ENCODE measurements at places on chromosomes 7 and 10. TPM values are rescaled to one million over a fixed set of nuclear protein-coding genes. Genes with fewer than 3 reads are reported as not detected.

- peak; percentile 83 for DNase-seq
These were observed 996 bp downstream of the ADAM12 start for GRCh38 chr10:126387041-126387921.

The RNF32 gene
- 2.0 TPM for polyA plus RNA-seq

- DNase-seq = no peak
These were observed 43.5 kb downstream of the KMT2C start for GRCh38 chr7:152392254-152392653.

DNA sequence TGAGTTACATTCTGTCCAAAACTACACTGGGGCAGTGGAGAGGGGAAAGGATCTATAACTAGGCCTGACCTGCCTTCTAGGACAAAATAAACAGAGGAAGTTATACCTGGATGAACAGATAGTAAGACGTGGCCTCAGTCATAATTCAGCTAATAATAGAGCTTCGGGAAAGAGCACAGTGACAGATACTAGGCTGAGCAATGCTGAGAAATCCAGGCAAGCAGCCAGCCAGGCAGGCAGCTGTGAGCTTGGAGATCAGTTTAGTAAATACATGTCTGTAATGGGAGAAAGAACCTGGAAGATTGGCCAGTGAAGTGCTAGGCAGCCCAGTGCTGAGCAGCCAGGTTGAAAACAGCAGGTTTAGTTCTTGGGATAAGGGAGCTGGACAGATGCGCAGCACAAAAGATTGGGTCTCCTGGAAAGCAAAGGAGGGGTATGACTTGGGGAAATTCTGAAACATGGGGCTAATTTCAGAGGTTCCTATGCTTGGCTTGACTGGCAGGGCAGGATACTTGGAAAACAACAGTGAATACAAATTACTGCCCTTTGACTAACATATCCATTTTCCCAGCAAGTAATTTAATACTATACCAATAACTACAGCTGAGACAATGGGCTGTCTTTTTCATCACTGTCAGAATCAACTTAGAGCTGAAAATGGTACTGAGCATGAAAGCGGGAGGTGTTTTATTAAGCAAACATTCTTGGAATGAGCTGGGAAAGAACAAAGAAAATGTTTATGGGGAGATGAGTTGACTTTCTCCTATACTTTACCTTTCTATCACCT, 140.8 kb downstream of the DGKB start:
- peak; percentile 89 for DNase-seq

DNA sequence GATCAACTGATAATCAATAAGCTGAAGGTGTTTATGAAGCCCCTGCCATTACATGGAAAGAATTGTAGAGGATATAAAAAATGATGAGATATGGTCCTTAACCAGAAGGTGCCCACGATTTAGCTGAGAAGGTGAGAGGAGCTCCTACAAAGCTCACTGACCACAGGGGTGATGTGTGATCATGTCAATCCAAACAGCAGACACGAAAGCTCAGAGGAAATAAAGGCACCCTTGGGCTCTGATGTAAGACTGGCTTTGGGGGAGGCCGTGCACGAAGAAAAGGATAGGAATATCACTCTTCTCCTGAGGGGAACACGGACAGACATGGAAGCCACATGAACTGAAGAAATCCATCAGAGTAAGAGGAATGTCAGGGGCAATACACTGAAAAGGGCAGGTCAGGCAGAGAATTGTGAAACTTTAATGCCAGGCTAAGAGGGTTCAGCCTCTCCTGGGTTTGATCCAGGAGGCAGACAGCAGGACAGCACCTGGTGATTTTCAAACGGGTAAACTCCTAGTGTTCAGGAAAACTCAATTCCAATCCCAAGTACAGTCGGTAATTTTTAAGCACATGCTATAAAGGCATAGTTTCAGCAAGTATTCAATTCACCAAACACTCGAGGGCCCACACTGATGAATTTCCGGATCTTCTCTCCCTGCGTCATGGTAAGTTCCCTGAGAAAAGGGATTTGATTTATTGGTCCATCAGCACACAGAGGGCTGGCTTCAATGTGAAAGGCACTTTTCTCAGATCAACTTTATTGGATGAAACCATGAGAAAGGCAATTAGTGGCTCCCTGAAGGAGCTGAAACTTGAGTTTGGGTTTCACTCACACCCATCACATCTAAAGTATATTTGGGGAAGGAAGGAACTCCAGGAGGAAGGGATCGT, 163.8 kb downstream of the PRPF18 start:
- DNase-seq = no peak

The GPR85 gene
- 1.3 TPM for polyA plus RNA-seq

The PROSER2 gene
- 13.4 TPM for polyA plus RNA-seq

The C7orf25 gene
- 2.2 TPM for polyA plus RNA-seq

GRCh38 chr10:62305813-62306212, 37.2 kb upstream of the RTKN2 start:
- no peak for DNase-seq

DNA sequence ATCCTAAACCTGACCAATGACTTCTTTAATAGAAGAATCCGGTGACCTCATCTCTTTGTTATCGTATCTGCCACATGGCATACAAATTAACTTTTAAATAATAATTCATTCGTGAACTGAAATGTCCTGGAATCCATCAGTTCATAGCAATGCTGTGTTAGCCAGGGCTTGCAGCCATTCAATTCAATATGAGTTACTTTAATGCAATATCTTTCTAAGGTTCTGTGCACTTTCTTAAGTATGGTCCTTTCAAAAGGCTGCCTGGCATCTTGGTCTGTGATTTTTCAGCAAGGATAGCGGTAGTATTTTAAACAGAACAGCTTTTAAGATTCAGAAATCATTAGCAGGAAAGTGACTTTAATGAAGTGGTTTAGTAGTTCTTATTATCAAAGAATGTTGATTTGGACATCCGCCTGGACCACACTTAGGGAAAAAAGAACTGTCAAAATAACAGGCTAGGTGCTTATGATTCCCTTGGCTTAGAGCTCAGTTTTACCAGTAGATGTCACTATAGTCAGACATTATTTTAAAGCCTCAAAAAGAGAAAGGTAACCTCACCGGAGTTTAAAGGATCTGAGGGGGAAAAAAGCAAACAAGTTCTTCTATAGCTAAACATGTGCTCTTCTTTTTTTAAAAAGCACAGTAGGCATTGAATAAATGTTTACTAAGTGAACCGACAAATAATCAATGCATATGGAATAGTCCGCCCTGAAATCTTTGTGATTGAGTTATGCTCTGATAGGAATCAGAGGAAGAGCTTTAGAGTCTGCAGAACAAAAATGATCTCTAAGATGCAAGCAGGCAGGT, 22.7 kb downstream of the SLC35G1 start:
- DNase-seq = peak; percentile 33

The PARD3 gene
- 41.4 TPM for polyA plus RNA-seq

The VPS37D gene
- polyA plus RNA-seq = 3.6 TPM

The TMEM229A gene
- polyA plus RNA-seq = not detected

Measured in muscle of arm (tissue), 14 donors.